Epithelial cell of proximal tubule (primary cell): ENCODE measurements at places on chromosomes 13 and 19. TPM values are rescaled to one million over a fixed set of nuclear protein-coding genes. Genes with fewer than 3 reads are reported as not detected.

DNA sequence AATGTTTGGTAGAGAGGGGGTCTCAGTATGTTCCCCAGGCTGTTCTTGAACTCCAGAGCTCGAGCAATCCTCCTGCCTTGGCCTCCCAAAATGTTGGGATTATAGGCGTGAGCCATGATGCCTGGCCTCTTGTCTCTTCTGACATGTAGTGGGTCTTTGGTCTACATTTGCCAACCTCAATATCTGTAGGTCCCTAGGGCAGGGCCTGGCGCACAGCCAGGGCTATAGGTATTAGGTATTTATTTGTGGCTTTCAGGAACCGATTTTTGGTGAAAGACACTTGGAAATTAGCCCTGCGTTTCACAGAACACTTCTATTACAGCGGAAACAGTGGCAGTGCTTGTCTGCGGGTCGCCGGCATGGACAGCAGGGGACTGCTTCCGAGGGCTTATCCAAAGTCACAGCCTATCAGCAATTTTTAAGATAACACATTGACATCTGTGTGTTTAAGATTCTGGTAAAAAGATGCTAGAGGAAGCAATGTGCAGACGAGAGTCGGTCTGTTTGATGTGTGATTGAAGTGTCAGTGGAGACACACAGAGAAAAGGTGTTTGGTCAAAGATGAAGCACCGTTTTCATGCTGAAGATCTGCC lies 14.5 kb downstream of the ZNF536 start:
- DNase-seq = no peak

- no peak for DNase-seq
These were observed 418.1 kb downstream of the SLITRK6 start for GRCh38 chr13:85381082-85381481.

- DNase-seq = no peak
These were observed 16.4 kb upstream of the KCTD15 start for GRCh38 chr19:33780251-33780650.

DNA sequence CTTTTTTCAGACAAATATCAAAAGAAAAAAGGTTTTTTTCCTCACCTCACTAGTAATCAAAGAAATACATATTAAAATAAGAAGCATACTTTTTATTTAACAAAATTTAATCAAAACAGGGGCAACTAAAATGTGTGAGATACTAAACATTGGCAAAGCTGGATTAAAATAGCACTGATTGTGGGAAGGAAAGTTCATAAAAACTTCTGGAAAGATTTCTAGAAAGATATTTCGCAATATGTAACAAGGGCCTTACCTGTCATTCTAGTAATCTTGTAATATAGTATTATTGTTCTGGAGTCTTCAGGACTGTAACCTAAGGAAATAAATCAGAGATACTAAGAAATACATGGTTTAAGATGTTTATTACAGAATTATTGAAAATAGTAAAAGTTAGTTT lies 482.5 kb downstream of the SUCLA2 start:
- DNase-seq = no peak

DNA sequence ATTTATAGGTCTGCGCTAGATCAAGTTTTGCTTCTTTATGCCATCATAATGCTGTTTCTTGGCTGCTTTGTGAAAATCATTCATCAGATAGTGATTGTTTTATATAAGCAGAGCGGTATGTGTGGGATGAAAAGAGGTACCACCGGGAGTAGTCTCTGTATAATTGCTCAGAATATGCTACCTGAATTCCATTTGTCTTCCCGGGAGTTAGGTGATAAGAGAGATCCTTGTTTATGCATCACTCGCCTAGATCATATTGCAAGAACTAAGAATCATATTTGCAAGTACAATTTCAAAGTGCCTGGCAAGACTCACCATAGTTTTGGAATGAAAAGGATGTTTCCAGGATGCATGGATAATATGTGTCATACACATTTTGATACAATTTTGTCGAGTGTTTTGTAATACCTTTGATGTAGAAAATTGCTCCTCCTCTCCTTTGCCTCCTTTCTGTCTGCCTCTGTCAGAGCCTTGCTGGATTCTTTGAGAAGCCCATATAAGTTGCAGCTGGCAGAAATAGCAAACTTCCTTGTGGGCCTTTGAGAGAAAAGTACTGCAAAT lies 1306.0 kb upstream of the SLC10A2 start:
- no peak for DNase-seq

GRCh38 chr19:48751845-48752495 lies 471 bp downstream of the FUT1 start:
- DNase-seq = no peak

- no peak for DNase-seq
These were observed 6.4 kb downstream of the ARHGEF7 start for GRCh38 chr13:111121506-111121905.

DNA sequence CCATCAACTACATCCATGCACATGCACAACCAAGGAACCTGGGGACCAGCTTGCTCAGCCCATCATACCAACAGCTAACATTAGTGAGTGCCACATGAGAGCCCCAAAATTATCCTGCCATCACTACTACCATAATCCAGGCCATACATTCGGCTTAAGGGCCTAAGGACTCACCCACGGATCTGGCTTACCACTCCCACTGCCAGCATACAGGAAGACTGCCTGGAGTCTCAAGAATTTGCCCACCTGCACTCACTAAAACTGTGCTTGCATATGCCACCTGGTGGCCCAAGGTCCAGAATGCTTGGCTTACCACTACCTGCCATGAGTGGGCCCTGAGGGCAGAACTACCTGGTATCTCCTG lies 1562.9 kb upstream of the PRR20A start:
- no peak for DNase-seq

GRCh38 chr19:19420570-19421298 lies 15.3 kb downstream of the GATAD2A start:
- no peak for DNase-seq

GRCh38 chr19:15114153-15114540 lies 6.9 kb downstream of the SYDE1 start:
- DNase-seq = no peak

DNA sequence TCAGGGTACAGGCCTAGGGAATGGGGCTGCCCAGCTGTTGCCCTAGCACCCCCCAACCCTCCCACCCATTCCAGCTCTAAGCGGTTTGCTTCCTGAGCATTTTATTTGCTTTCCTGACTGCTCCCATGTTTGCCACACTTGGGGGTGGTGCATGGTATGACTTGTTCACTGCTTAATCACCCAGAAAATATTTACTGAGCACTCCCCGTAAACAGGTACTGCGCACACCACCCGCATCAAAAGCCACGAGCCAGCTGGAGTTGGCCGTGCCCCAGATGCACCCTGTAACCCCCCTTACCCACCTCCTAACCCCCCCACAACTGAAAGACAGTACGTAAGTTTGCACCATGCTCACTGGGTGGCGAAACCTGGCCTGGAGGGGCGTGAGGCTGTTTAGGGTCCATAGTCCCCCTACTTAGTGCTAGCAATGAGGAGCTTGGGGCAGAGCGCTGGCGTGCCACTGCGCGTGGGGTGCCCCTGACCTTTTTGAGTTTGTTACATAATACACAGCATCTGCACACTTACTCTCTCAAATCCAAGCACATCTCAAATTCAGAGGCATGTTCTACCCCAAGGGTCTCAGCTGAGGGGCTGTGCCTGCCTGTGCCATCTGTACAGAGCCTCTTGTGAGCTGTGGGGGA lies 29.8 kb downstream of the DPF1 start:
- DNase-seq = no peak

GRCh38 chr19:56748378-56748777 lies 76.8 kb upstream of the ZNF835 start:
- no peak for DNase-seq

DNA sequence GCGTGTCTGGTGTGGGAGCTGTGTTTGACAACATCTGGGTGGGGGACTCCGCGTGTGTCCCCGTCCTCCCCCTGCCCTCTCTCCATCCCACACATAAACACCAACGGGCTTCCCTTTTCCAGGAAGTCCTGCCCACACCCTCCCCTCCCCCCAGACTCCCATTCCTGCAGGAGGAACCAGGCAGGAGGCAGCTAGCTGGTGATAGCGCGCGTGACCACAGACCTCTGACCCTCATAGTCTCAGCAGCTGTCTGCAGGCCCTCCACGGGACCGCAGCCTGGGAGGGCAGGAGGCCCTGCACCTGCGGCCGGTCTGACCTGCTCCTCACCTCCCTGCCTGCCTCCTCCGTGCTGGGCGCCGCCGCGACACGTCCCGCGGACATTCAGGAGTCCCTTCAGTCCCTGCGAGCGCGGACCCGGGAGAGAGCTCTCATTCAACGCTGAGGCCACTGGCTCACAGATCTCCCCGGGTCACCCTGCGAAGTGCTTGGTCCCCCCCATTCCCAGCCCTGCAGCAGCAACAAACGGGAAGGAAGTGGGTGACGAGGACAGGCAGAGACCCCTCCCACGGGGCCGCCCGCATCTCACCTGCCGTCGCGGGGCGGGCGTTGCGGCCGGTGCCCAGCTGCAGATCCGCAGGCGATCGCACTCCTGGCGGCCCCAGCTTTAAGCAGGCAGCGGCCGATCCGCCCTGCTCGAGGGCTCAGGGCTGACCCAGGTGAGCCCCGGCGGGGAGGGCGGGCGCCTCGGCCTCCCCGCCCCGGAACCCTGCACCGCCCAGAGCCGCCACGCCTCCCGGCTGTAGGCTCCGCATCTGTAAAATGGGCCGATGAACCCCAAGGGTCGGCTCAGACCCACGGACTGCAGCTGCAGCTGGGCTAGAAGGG lies 1.1 kb upstream of the ACP5 start:
- DNase-seq = no peak

GRCh38 chr19:13010992-13011652 lies 15.8 kb downstream of the NFIX start:
- no peak for DNase-seq

DNA sequence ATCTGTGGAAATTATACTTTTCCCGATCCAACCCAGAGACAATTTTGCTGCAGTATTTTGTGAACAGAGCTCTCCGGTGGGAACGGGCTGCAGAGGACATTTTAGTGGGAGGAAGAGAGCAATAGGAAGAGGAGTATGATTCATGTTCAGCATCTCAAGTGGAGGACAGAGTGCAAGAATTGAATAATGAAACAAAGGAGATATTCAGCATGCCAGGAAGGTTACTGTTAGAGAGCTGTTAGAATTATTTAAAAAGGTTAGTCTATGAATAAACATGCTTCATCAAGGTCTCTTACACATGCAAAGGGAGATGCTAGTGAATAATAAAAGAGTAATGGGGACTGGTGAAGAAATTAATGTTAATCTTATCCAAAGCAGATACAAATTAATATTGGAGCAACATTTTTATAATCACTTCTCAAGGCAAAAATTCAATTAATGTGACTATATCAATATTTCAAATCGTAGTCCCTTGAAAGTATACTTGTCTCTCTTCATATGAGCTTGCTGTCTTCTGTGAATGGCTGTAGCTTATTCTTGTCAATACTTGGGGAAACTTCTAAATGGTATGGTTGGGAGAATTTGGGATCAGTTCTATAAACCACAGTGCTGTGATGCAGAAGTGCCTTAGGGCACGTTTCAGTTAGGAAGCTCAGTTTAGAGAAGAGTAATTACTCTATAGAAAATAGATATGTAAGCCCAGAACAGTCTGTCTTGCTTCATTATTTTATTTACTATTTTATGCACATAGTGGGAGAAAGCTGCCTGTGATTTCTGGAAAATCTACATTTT lies 1165.8 kb downstream of the OLFM4 start:
- no peak for DNase-seq

GRCh38 chr19:48844472-48844871 lies 8.2 kb upstream of the HSD17B14 start:
- DNase-seq = no peak

DNA sequence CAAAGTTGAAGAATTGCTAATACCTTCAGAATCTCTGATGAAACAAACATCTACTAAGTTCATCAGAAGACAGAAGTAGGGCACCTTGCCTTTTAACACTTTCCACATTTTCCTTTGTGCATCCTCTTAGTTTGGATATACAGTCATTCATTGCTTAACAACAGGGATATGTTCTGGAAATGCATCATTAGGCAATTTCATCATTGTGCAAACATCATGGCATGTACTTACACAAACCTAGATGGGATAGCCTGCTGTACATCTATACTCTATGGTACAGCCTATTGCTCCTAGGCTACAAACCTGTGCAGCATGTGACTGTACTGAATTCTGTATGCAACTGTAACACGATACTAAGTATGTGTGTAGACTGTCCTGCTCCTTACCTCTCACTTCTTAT lies 169.8 kb downstream of the SUCLA2 start:
- DNase-seq = no peak

- DNase-seq = no peak
These were observed 90.6 kb downstream of the TNFSF13B start for GRCh38 chr13:108360139-108360538.

Gene PDS5B
- total RNA-seq = 12.4 and 13.9 TPM in 2 replicates

Gene LMTK3
- total RNA-seq = 1.5 and 4.2 TPM in 2 replicates

Gene NECTIN2
- total RNA-seq = 216 and 264 TPM in 2 replicates

Gene IRGC
- not detected in 2 replicates for total RNA-seq

Gene ZNF69
- total RNA-seq = 11.0 and 15.0 TPM in 2 replicates

Gene UGGT2
- total RNA-seq = 17.4 and 20.1 TPM in 2 replicates

Gene KIR2DL3
- not detected in 2 replicates for total RNA-seq
